ENCODE measurements at places on chromosomes 6 and 20.

GRCh38 chr6:34816635-34817301 is 24.9 kb downstream of the BLTP3A start:
- DNase-seq: no peak

DNA sequence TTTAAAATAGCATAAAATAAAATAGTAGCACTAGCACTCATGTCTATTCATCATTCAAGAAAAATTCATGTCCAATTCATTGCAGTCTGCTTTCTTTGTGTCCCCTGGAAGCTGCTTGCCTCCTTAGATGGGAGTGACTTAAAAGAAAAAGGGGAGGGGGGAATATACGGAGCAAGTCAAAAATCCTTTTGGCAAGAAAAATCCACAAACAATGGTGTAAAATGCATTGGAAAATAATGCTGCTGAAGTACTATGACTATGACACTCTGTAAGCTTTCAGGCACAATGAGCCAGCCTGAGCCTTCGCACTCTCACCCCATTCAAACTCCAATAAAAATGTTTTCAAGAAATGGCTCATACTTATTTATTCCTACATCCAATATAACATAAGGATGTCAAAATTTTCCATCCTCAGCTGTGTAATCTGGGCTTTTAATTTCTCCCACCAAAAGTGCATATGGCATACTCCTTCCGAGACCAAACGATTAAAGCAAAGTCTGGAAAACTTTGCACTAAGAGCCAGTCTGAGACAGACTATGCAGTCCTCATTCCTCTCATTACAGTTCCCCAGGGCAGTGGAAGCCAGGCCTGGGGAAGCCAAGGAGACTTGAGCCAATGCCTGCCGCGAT is 790 bp downstream of the NEDD9 start:
- no peak for DNase-seq

GRCh38 chr6:51028276-51028675 is 209.6 kb downstream of the TFAP2B start:
- no peak for DNase-seq

DNA sequence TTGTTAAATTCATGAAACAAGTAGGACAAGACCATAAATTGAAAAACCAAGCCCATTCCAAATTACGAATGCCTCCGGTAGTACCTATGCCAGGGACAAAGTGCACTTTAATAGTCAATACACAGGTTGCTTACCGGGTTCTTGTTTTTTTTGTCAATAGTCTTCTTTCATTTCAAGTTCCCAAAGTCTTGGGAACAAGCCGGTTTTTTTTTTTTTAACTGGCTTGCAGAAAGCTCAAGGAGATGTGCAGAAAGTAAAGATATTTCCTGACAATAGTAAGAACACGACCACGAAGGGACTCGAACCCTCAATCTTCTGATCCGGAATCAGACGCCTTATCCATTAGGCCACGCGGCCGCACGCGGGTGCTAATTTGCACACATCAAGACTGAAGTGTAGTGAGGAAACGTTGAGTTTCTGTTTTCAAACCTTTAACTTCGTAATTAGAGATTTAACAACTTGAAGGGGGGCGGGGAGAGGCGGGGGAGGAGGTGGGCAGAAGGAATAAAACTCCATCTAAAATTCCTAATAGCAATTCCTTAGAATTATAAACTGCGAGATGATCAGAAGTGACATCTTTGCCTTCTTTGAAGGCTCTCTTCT is 181.0 kb downstream of the TRIM27 start:
- DNase-seq: peak; percentile 83

- DNase-seq: no peak
Measured at GRCh38 chr6:14775528-14775927, 470.3 kb upstream of the JARID2 start.

All from activated CD4-positive, alpha-beta T cell treated with anti-CD3 and anti-CD28 coated beads, Interleukin-2, amount 50 U/mL, for 16 hours (primary cell).